ENCODE measurements at places on chromosomes 16 and 17. TPM values are rescaled to one million over a fixed set of nuclear protein-coding genes. Genes with fewer than 3 reads are reported as not detected.

GPR139 gene
- not detected for polyA plus RNA-seq

LLGL2 gene
- polyA plus RNA-seq: 294 TPM

CNTNAP4 gene
- 0.03 TPM for polyA plus RNA-seq

DECR2 gene
- polyA plus RNA-seq: 39.1 TPM

CD7 gene
- 38.3 TPM for polyA plus RNA-seq

MYO15B gene
- 460 TPM for polyA plus RNA-seq

RND2 gene
- 0.63 TPM for polyA plus RNA-seq

CD79B gene
- polyA plus RNA-seq: 2.4 TPM

ACSM2B gene
- 0.03 TPM for polyA plus RNA-seq

ST6GALNAC1 gene
- polyA plus RNA-seq: 104 TPM

NLRP1 gene
- 7.2 TPM for polyA plus RNA-seq

MLLT6 gene
- polyA plus RNA-seq: 86.5 TPM

TP53 gene
- 16.2 TPM for polyA plus RNA-seq

HSPB9 gene
- not detected for polyA plus RNA-seq

PRSS33 gene
- not detected for polyA plus RNA-seq

MAP2K6 gene
- 51.4 TPM for polyA plus RNA-seq

DPEP2 gene
- 11.9 TPM for polyA plus RNA-seq

DPEP3 gene
- 0.09 TPM for polyA plus RNA-seq

KRTAP2-1 gene
- polyA plus RNA-seq: not detected

CA5A gene
- not detected for polyA plus RNA-seq

TMED6 gene
- polyA plus RNA-seq: 4.6 TPM

STX1B gene
- polyA plus RNA-seq: 1.2 TPM

VMO1 gene
- polyA plus RNA-seq: not detected

CCL17 gene
- polyA plus RNA-seq: not detected

MT1M gene
- polyA plus RNA-seq: 106 TPM

ZNF688 gene
- 22.8 TPM for polyA plus RNA-seq

ZNF18 gene
- 5.5 TPM for polyA plus RNA-seq

DCAKD gene
- 5.1 TPM for polyA plus RNA-seq

ENPP7 gene
- polyA plus RNA-seq: not detected

MMP25 gene
- 2.8 TPM for polyA plus RNA-seq

KRTAP9-4 gene
- not detected for polyA plus RNA-seq

OTOA gene
- polyA plus RNA-seq: 0.46 TPM

ZFPM1 gene
- polyA plus RNA-seq: 0.60 TPM

SLC16A11 gene
- polyA plus RNA-seq: not detected
